ENCODE measurements at places on chromosomes 7 and 10.

DNA sequence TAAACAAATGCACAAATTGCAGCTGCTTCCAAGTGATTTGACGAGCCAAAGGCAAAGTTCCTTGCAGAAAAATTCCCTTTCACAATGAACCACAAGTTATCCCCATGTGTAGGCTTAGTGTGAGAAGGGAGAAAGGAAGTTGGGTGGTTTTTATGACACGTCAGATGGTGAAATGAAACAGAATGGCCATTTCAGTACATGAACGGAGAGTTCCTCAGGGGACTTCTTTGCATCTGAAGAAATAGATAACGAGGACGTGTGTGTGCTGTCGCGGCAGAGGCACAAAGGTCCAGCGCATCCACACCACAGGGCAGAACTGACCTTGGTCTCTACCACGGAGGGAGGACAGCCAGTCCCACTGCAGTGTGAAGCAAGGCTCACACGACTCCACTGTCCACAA is 135.9 kb downstream of the PAXIP1 start:
- DNase-seq = no peak

- DNase-seq = no peak
Measured at GRCh38 chr10:97805096-97805884, 33.5 kb upstream of the SFRP5 start.

GRCh38 chr7:154296443-154296842 is 244.2 kb downstream of the DPP6 start:
- DNase-seq = no peak

DNA sequence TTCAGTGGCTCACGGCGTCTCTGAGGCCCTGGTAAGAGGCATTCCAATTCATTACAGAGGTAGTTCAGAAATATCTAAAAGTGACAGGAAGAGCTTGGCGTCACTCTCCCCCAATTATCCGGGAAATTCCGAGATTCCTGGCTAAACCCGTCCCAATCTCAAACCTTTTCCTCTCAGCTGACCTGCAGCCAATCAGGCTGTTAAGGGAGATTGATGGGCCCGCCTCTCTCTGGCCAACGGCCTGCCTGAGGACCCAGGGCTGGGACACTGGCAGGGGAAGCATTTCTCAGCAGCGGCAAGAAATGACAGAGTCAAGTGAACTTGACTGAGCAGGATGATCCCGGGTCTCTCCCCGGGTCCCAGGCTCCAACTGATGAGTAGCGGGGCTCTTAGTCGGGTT is 72.3 kb downstream of the EBF3 start:
- DNase-seq = no peak

- no peak for DNase-seq
Measured at GRCh38 chr7:31067491-31067890, 15.4 kb downstream of the ADCYAP1R1 start.

DNA sequence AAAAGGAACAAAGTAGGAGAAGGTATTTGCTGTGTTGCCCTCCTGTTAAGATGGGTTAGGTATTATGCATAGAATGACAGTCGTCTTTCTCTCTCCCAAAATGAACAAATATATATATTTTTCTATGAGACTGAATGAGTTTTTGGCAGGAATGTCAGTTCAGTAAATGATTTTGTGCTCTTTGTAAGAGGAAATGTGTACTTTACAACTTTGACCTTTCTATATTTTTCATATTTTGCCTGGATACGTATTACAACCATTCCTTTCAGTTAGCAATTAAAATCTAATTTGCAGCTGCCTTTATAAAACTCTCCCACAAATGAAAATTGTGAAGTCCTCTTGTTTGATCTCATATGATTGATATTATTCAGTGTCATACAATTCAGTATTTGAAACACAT is 336.6 kb upstream of the MEOX2 start:
- DNase-seq = no peak

- DNase-seq = peak; percentile 70
Measured at GRCh38 chr10:101161494-101162299, 30.6 kb downstream of the TLX1 start.

DNA sequence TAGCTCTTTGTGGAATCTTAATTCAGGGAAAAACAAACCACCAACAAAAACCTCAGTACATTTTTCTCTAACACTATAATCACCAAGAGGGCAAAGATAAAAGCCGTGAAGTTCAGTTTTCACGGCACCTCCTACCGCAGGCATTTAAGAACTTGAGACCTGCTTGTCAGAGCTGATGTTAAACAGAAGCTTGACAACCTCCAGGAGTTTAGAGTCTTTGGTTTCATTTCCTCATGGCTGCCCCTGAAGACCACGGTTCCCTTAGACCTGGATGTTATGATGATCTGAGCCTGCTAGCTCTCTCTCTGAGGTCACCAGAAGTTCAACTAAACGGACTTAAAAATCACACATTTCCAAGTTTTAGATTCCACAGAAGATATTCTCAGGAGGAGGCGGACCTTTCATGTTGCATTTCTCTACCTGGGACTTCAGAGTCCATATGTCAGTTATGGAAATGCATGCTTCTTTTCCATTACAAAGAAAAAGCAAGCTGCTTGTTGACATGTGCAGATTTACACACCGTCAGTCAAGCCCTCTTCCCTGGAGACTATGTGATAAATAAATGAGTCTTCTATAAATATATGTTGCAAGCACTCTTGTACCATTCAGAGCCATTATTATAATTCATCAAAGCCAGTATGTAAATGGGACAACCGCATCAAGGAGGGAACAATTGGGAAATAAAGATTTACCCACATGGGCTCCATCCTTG is 258.0 kb downstream of the GFRA1 start:
- no peak for DNase-seq

DNA sequence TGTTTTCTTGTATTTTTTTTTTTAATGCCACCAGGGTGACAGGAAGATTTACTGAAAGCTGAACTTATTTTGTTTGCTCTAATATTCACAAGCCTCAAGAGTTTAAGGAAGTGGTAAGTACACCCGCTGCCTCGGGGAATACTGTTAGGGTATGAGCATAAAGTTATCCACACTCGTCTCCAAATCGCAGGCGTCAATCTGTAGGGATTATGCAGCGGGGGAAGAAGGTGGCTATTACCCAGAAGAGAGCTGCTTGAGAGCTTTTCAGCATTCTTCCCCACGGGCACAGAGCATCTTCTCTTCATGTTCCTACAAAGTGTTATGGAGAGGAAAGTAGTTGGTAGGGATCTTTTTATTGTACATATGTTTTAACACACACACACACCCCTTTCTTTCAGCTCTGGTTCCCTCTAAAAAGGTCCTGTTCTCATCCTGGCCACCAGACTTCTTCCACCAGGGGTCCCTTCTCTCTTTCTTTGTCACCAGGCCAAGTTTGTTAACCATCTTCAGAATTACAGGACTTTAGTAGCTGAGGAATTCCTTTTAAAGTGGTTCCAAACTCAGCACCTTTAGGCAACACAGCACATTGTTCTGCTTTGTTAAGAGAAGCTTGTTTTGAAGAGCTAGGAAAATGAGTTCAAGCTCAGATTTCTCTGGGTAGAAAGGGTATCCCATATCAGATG is 411.6 kb upstream of the GALNT17 start:
- DNase-seq = no peak

GRCh38 chr10:30529373-30529998 is 95.5 kb downstream of the MAP3K8 start:
- DNase-seq = peak; percentile 74

- DNase-seq = no peak
Measured at GRCh38 chr7:119395024-119395423, 878.0 kb upstream of the KCND2 start.
